ENCODE measurements at places on chromosomes 6 and 20.
A peak's percentile ranks its signal among the peaks of the same experiment; 100 is the strongest.

GRCh38 chr6:85124472-85125354 is 325.2 kb upstream of the NT5E start:
- no peak for DNase-seq

DNA sequence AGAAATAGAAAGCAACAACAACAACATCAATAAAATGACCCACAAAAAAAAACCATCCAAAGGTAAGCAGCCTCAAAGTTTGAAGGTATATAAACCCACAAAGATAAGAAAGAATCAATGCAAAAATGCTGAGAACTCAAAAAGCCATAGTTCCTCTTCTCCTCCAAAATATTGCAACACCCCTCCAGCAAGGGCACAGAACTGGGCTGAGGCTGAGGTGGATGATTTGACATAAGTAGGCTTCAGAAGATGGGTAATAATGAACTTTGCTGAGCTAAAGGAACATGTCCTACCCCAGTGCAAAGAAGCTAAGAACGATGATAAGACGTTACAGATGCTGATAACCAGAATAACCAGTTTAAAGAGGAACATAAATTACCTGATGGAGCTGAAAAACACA is 188.8 kb upstream of the BTBD3 start:
- DNase-seq: no peak

DNA sequence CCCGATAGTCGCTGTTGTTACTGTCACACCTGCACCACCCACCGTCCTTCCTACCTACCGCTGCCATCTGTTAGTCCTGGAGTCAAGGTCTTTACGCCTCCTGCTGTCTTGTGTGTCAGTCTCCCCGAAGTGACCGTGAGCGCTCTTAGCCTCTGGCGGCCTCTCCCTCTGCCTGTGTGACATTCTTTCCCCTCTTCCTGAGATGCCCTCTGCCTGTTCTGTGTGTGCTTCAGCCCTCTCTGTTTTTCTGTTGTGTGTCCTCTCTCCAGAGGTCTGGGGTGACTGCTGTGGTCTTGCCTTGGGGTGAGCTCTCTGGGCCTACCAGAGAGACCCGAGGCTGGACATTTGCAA is 54.9 kb downstream of the TCP11 start:
- peak; percentile 45 for DNase-seq

DNA sequence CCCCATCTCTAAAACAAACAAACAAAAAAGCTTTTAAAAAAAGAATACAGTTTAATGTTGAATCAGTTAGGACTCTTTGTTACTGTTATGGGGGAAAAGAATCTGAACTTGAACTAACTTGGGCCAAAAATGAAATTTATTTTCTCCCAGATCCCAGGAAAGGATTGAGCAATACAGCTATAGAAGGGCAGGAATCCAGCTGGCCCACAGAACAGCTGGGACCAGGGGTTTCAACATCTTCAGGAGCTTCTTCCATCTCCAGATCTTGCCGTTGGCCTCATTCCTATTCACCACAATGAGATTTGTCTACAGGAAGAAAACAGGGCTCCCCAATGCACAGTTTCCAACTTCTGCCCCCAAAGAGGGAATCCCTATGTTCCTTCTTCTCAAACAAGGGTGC is 43.2 kb upstream of the AKAP12 start:
- no peak for DNase-seq

DNA sequence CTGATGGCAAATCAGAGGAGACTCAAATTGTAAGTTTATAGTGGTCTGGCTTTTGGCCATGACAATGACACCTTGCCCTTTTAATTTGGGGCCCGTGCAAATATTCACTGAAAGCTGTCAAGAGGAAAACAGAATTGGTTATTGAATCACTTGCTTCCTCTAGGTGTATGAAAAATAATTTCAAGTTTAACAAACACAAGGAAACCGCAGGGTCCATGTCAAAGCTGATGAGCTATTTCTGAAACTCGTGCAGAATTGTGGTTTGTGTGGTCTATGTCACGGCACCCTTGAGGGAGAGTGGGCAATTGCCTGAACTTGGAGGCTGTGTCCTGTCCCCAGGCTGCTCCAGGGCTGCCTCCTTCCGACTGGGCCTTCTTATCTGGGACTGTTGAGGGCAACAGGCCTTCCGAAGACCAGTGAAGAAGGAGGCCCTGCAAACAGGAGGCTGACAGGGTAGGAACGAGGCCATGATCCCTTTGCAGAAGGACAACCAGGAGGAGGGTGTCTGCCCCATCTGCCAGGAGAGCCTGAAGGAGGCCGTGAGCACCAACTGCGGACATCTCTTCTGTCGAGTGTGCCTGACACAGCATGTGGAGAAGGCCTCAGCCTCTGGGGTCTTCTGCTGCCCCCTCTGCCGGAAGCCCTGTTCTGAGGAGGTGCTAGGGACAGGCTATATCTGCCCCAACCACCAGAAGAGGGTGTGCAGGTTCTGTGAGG is 788 bp downstream of the TRIM40 start:
- no peak for DNase-seq

DNA sequence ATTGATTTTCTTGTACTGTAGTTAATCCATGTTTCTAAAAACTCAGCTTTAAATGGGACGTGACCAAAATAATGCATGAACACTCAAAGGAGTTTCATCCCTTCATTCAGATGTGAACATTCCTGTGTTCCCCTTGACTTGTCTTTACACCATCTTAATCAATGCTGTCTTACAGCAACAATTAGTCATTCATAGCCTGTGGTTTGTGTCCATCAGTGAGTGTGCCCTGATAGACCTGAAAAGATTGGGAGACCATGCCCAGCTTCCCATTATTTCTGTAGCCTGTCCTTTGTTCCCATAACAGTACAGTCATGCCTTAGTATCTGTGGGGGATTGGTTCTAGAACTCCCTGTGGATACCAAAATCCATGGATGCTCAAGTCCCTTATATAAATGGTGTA is 23.9 kb downstream of the NT5E start:
- no peak for DNase-seq

DNA sequence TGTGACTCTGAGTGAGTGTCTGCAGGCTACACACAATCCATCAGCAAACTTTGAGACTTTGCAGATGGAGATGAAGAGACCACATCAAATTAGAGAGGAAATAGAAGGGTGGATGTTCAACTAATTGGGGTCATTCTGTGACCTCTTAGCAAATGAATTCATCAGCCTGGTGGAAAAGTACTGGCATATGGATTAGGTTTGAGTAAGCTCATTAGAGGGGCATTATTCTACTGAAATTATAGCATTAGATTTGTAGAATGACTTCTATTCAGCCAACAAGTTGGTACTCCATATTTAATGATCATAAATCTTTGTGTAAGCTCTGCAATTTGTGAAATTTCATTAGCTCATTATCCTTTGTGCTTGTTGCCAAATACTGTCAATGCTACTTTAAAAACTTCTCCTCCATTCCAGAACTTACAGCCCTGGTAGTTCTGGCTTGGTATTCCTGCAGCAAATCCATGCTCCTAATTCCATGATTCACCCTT is 63.8 kb downstream of the ADTRP start:
- DNase-seq: no peak

GRCh38 chr6:168577496-168577895 is 136.5 kb downstream of the SMOC2 start:
- DNase-seq: peak; percentile 41

DNA sequence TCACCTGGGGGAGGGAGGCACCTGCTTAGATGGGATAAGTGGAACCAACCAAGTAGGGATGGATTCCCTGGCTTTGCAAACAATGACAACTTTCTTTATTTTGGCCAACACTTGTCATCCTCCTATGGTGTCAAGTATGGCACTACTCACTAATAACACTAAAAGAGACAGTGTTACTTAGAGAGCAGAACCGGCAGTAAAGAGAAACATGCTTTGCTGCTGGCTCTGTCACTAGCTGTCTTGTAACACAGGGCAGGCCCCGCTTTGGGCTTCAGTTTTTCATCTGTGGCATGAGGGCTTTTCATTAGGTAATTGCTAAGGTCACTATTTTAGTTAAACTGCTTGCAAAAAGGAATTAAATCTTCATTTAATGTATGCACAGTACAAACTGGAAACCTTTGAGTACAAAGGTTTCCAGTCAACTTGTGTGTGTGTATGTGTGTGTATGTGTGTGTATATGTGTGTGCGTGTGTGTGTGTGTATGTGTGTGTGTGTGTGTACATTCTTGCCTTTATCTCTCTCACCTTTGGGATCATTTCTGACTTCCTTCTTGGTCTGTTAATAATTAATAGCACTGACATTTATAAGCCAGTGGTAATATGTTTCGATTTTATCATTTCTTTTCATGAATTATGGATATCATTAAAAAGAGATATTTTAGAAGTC is 64.7 kb downstream of the BTBD3 start:
- DNase-seq: no peak

DNA sequence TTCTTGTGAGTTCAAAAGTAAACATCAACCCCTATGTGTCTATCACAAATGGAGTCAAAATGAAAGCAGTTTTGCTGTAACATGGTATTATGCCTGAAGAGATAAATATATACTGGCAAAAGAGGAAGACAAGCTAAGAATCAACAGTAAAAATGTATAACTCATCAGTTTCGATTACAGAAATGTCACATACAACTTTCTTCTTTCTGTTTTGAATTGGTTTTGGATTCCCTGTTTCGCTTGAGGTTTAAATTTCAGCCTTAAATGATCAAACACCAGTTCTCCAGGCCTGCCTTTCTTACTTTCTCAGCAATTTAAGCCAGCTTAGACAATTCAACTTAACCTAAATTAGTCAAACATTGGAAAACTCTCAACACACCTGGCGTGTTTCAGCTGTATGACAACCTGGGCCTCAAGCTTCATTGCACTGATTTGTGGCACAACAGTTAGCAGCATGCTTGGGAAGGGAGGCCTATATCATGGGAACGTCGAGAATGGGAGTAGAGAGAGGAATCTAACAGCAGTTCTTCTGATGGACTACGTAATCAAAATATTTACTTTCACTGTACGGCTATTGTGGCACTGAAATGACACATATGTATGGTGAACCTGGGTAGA is 51.9 kb upstream of the MARCKS start:
- no peak for DNase-seq

DNA sequence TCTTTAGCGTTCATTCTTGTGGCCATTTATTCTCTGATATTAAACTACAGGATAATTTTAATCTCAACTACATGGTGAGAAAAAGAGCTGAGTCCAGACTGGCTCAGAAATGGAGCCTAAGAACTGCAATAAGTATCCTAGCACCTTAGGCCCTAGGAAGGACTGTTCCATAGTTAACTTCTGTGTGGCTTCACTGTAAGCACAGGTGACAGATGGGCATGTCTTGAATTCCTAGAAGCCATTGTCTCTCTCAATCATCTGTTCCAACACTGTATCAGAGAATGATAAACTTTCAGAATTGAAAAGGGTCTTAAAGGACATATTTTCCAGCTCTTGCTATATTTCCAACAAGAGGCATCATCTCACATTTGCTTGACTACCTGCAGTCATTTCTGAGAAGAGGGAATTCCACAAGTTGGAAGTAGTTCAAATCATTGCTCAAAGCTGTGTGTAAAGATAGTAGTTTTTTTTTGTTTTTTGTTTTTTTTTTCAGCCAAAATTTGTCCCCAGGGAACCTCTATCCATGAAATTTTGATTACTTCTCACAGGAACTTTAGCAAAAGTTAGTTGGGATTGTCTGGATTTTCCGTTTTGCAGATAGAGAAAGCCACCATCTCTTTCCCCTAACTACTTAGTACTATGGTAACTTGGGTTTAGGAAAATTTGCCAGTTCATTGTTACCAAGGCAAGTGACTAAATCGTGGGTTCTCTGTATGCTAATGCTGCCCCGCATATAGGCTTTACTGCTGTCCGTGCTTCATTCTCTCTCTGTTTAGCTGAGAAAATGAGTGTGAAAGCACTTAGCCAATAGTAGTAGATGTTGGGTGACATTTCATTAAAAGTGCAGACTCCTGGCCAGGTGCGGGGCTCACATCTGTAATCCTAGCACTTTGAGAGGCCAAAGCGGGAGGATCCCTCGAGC is 47.2 kb downstream of the KCNS1 start:
- no peak for DNase-seq

GRCh38 chr6:43996618-43997344 is 130.5 kb downstream of the MRPL14 start:
- no peak for DNase-seq

GRCh38 chr6:163175301-163175700 is 239.2 kb upstream of the QKI start:
- DNase-seq: no peak

GRCh38 chr6:87078983-87079616 is 15.8 kb downstream of the CGA start:
- DNase-seq: peak; percentile 91

GRCh38 chr6:170025341-170025911 is 265.5 kb downstream of the DLL1 start:
- DNase-seq: peak; percentile 39

DNA sequence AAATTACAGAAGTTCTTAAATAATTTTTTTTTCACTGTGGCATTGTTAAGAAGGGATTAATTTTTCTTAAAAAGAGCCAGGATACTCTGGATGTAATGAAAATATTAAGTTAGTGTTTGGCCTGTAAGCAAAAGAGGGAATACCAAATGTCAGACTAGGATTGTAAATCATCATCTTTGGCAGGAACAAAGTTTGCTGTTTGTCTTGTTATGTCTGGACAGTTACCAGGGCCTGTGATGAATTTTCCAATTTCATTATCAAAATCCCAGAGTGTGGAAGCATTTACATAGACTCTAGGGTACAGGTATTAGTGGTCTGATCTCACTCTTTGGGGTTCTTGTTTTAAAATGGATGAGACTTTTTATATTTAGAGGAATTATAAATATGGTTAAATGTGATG is 26.1 kb downstream of the CEP57L1 start:
- no peak for DNase-seq

- DNase-seq: no peak
Measured at GRCh38 chr6:26543953-26544352, 5.8 kb downstream of the HMGN4 start.

DNA sequence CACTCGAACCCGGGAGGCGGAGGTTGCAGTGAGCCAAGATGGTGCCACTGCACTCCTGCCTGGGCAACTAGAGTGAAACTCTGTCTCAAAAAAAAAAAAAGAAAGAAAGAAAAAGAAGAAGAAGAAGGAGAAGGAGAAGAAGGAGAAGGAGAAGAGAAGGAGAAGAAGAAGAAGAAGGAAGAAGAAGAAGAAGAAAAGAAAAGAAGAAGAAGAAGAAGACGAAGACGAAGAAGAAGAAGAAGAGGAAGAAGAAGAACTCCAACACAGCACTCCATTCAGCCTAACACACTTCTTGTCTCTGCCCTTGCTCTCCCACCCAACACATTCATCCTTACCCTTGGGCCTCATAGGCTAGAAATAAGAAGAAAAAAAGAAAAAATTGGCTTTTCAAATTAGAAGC is 6.9 kb downstream of the ZFP57 start:
- DNase-seq: no peak

DNA sequence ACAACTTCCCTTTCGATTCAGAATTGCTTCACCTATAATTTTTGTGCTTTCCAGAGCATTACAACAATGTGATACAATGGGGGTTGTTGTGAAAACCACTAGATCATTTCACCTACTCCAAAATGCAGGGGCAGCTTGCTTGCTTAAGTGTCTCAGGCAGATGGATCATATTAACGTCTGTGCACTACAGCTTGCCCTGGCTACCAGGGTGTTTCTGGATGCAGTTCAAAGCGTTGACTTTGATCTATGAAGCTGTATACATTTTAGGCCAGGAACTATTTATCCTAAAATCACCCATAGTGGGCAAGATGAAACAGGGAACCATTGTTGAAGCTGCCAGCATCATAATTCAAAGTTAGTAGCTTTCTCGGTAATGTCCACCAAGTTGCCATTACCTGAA is 339.5 kb upstream of the HSF2 start:
- no peak for DNase-seq

Data from islet precursor cell (in vitro differentiated cells).